ENCODE measurements at places on chromosomes 4 and X.

DNA sequence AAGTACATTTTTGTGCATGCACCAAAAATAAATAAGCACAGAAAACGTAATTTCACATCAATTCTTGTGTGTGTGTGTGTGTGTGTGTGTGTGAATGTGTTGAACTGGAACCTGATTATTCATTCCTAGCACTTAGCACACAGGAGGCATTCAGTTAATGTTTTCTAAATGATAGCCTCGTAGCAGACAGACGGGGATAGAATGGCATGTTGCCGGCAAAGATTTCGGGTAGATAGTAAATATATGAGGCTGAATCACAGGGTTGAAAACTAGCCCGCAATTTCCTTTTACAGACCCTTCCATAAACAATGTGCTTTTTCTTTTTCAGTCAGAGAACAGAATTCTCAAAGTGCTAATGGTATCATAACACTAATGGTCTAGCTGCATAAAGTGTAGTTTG is 13.5 kb downstream of the MAOB start:
- no peak for DNase-seq

- DNase-seq = no peak
Measured at GRCh38 chr4:142615324-142615665, 230.8 kb downstream of the INPP4B start.

- DNase-seq = no peak
Measured at GRCh38 chrX:71953391-71953790, 42.7 kb downstream of the NHSL2 start.

GRCh38 chr4:171239196-171239595 is 574.0 kb upstream of the GALNTL6 start:
- no peak for DNase-seq

DNA sequence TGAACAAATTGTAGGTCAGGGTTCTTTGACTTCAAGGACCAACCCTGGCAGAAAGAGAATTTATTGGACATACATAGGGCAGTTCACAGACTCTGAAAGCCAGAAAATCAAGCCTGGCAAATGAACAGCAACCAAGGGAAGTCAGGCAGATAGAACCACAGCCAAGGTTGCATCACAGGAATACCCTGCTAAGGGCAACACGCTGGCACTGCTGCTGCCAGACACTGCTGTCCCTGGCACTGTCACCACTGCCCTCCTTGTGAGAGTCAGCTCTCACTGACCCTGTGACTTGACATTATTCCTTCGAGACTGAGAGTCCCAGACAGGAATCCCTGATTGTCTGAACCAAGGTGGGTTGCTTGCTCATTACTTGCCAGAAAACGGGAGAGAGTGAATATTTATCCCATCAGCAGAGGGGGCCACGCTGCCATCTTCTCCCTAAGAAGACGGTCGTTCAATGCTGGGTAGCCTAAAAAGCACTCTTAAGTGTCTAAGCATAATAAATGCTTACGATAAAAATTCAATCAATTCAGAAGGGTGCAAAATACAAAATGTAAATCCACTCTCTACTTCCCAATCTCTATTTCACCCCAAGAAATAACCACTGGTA is 23.2 kb upstream of the PTTG2 start:
- no peak for DNase-seq

- no peak for DNase-seq
Measured at GRCh38 chrX:134013092-134013497, 27.7 kb upstream of the GPC3 start.

- DNase-seq = no peak
Measured at GRCh38 chrX:13721371-13721770, 13.0 kb downstream of the TRAPPC2 start.

- DNase-seq = no peak
Measured at GRCh38 chr4:45064741-45065140, 338.4 kb upstream of the GNPDA2 start.

DNA sequence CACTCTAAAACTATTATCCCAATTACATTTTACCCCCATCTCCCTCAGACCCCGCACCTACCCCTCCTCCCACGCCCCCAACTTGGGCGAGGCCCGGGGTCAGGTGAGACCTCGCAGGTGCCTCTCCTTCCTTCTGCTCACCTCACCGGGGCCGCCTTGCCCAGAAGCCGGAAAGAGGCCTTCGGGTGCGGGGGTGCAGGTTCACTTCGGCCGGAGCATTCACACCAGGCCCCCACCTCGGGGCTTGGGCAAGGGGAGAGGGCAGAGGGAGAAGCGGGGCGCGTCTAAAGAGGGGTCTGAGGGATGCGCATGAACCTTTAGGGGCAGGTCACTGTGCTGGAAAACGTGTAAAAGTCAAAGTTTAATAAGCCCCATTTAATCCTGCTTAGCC is 427 bp downstream of the ZNF182 start:
- DNase-seq = no peak

GRCh38 chr4:154421618-154422017 is 70.0 kb downstream of the DCHS2 start:
- DNase-seq = no peak

- no peak for DNase-seq
Measured at GRCh38 chr4:102625232-102625930, 124.2 kb downstream of the NFKB1 start.

DNA sequence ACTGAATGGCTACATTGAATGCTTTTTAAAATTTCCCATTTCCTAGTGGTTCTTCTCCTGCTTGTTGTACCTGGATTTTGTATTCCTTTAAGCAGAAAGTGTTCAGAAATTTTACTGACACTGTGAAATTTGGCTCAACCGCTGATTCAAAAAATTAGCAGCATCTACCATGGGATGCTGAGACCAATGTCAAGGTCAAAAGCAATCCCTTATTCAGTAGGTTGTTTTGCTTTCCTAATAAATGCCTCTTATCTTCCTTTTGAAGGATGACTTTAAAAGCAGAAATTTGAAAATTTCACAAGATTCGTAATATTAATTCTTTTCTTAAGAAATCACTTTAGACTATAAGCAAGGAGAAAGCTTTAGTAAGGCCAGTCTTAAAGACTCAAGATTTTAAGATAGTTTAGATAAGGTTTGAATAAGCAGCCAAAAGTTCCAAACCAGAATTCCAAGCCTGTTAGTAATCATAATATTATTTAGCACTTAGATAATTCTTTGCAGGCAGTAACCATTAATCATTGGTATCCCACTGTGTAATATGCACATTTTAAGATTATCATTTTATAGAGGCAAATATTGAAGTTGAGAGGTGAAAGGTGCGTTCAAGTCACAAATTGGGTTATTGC is 508.8 kb downstream of the ANKRD50 start:
- no peak for DNase-seq

DNA sequence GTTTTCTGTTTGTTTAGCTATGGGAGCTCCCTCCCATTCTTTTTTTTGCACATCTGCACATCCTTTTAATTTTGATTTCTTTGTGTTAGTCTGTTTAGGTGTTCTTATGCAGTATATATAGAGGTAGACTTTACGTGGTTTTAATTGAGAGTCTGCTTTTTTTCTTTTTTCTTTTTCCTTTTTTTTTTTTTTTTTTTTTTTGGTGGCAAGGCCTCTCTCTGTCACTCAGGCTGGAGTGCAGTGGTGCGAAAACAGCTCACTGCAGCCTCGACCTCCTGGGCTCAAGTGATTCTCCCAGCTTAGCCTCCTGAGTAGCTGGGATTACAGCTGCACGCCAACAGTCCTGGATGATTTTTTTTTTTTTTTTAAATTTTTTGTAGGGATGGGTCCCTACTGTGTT is 68.2 kb downstream of the FAM193A start:
- no peak for DNase-seq

DNA sequence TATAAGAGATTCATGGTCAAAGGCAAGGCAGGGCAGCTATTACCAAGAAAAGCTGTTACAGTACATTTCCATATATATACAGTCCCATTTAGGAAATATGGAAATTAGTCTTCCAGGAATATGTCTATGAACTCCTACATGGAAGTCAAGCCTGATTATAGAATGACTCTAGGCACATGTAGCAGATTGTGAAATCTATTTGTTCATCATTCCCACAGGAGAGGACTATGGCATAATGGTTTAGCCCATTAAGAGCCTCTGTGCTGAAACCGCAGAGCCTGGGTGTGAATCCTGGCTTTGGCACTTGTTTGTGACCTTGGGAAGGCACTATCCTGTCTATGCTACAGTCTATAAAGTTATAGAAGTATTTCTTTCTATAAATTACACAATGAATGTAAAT is 764.8 kb downstream of the RAPGEF2 start:
- DNase-seq = no peak

DNA sequence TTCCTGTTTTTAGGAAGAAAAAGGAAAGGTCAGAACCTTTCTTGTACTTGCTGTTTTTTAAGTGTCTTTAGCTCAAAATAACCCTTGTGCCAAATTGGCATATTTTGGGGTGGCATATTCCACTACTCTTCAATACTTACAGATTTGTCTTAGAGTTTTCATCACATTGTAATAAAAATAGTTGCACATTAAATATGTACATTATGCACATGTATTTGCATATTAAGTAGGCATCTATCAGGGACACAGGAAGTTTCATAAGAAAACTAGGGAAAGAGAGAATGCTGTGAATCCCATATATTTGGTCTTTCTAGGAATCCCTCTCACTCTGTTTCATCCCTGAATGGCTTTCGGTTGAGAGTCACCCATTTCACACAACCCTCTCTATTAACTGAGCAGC is 139.6 kb downstream of the LARP7 start:
- DNase-seq = no peak

- DNase-seq = no peak
Measured at GRCh38 chrX:39773150-39773549, 324.6 kb downstream of the BCOR start.

- no peak for DNase-seq
Measured at GRCh38 chr4:64465263-64465662, 56.0 kb upstream of the TECRL start.

- no peak for DNase-seq
Measured at GRCh38 chr4:109429545-109429944, 4.1 kb upstream of the SEC24B start.

DNA sequence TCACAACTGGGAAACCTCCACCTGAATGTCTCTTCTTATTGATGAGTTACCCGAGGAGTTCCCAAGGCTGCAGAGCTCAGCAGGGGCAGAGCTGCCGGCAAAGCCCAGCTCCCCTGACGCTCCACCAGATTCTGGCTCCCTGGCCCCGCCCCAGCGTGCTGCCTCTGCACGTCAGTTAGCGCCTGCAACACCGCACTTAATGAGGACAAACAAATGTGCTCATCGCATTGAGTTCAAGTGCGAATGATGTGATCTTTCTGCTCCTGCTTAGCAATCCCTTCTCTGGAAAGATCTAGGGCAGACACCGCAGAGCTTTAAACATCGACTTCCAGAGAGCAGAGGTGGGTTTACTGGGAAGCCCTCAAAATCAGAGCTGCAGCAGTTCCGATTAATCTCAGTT is 55.5 kb upstream of the FBXW7 start:
- no peak for DNase-seq

DNA sequence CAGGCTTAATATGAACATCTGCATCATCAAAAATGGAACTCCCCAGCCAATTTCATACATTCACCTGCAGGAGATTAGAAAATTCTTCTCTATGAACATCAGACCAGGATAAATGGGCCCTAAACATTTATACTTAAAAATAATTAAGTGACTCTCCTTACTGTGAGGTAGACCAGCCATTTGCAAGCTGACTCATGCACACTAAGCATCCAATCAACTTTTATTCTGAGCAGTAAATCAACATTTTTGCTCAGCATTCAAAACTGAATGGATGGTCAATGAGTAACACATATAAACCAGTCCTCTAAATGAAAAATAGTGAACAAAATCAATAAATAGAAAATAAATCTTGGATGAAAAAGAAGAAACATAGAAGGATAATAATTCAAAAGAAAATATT is 19.9 kb upstream of the PCDH10 start:
- DNase-seq = no peak

DNA sequence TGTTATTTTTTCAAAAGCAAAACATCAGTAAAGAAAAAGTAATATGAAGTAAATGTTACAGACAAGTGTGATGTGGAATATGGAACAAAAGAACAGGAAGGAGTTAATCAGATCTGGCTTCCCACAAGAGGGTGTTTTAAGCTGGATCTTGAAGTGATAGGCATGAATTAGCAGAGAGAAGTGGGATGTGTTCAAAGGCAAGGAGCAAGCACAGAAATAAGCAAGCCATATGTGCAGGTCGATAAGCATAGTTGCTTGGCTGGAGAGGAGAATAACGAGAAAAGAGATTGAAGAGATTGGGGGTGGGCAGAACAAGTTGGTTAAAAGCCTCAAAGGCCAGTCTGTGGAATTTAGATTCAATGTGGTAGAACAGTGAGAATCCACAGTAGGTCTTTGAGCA is 60.9 kb upstream of the PRPS1 start:
- no peak for DNase-seq

GRCh38 chr4:124032035-124032434 is 635.4 kb downstream of the SPRY1 start:
- no peak for DNase-seq

DNA sequence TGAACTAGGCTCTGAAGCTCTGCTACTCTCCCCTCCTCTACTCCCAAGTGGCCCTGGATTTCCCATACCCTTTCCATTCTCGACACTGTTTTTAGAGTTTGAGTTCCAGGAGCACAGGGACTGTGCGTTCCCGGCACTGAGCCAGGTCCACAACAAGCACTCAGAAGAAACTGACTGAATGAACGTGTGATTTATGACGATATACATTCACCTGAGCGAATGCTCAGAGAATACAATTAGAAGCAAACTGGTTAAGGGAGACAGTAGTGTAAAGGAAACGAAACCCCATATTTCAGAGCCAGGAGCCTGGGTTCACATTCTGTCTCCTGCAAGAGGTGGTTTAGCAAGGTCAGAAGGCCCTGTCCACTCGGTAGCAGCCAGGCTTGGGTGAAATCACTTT is 1.4 kb upstream of the KIAA0232 start:
- no peak for DNase-seq

- peak; percentile 7 for DNase-seq
Measured at GRCh38 chrX:123833387-123833786, 26.5 kb upstream of the XIAP start.

DNA sequence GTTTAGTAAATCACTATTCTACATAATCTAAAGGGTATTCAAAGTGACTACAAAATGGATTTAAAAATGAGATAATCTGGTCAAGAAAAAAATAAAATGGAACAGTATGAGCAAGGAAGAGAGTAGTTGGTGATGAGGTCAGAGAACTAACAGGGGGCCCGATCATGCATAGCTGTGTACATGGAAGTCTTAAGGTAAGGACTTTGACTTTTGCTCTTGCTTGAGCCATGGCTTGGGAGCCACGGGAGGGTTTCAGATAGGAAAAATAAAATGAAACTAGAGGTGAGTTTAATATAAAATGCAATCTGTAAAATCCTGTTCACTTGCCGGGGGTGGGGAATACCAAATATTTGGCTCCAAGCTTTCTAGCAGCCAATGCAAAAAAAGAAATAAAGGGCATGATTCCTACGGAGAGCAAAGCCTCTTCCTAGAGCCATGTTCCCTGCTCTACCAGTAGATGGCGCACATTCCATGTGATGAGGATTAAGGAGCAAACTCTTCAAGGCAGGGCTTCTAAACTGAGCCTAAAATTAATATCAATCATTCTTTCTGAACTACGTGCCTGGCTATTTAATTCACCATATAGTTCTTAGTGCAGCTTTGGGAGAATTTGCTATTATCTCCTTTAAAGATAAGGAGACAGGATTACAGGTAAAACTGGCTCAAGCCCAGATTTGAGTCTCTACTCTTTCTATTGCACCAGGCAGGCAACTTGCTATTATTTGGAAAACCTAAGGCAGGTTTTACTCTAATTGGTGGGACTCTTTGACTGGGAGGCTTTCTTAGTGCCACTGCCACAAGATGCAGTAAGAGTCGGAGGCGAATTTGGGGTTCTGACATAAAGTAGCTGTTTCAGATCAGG is 6.8 kb upstream of the CLCN5 start:
- DNase-seq = peak; percentile 9

Data from stimulated activated CD4-positive, alpha-beta T cell treated with anti-CD3 and anti-CD28 coated beads, Interleukin-1b, Interleukin-23, amount 100 ng/mL, for 1 hour (primary cell).